Epithelial cell of proximal tubule (primary cell): ENCODE measurements at places on chromosomes 6 and 20.

- DNase-seq: no peak
These were observed 26.3 kb downstream of the BHLHE23 start for GRCh38 chr20:62980380-62980960.

- DNase-seq: no peak
These were observed 693 bp upstream of the SLC29A1 start for GRCh38 chr6:44222486-44223318.

GRCh38 chr6:54916858-54917257 lies 70.3 kb downstream of the FAM83B start:
- DNase-seq: no peak

GRCh38 chr6:14875481-14876063 lies 370.3 kb upstream of the JARID2 start:
- DNase-seq: no peak

DNA sequence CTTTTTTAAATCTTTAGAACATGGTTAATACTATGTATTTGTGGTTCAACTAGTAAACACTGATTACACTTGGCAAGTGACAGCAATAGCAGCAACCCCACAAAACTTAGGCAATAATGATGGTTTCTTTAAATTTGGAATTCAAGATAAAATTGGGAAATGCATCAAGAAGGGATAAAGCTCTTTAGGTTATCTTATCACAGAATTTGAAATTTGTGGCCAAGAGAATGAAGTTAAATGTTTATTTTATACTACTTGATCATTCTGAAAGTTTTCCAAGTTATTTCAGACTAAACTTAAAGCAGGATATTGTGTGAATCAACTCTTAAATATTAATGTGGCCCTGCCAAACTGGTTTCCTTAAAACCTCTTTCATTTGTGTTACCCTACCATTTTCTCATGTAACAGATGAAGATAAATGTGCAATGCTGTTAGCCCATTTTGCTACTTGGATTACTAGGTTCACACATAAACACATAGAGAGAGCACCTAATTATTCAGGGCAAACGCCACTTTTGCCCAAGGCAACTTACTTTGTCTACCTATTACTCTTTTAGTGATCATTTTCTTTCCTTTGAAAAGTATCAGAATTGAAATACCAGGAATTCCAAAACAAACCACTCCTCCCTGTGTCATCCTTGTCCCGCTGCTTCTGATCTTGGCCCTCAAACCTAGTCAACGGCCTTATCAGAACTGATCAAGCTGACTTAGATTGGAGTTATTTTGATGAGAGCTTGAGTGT lies 186.7 kb upstream of the TENT5A start:
- DNase-seq: no peak

GRCh38 chr6:11775791-11776409 lies 2.7 kb downstream of the ADTRP start:
- no peak for DNase-seq
